ENCODE measurements at places on chromosomes 12 and 14.

GRCh38 chr12:130715998-130716968, at the start of gene RIMBP2:
Gene RIMBP2, minus strand, starts transcription at chr12:130716299. Its CDS starts 237,286 bp downstream, at chr12:130479013.
- DNase-seq = peak; percentile 52

- DNase-seq = peak; percentile 20
Observed at GRCh38 chr14:56145965-56146364, 27.8 kb downstream of the PELI2 start.

GRCh38 chr12:113067987-113068935, 11.7 kb downstream of the DTX1 start:
- no peak for DNase-seq

DNA sequence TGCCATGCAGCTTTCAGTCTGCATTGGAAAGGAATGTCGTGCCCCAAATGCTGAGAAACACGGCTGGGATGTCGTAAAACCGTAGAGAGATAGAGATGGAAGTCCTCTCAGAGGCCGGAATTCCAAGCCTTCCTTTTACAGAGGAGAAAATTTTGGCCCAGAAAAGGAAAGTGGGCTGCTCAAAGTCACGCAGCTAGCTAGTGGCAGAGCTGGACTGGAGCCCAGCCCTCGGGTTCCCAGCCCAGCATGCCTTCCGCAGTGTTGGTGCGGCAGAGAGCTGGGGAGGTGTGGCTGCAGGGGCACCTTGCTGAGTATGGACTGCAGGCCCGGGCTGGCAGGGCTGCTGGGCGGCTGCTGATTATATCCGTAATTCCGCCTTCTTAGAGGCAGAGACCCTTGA, 50.3 kb downstream of the KCNA1 start:
- no peak for DNase-seq

DNA sequence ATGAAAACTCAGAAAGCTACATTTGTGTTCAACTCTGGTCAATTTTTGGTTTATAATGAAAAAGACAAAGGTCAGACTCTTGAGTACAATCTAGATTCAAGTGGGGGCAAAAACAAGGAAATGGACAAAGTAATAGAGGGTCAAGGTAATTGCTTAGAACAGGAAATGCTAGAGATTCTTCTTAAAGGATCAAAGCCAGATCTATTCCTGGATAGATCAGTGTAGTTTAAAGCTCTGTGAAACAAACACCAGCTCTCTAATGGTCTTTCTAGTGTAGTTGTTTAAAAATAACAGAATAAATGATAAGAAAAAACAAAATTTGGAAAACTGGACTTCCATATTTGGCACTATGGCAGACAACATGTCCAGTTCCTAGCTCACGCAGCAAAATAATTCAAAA, 70.7 kb upstream of the SLC8A3 start:
- no peak for DNase-seq

DNA sequence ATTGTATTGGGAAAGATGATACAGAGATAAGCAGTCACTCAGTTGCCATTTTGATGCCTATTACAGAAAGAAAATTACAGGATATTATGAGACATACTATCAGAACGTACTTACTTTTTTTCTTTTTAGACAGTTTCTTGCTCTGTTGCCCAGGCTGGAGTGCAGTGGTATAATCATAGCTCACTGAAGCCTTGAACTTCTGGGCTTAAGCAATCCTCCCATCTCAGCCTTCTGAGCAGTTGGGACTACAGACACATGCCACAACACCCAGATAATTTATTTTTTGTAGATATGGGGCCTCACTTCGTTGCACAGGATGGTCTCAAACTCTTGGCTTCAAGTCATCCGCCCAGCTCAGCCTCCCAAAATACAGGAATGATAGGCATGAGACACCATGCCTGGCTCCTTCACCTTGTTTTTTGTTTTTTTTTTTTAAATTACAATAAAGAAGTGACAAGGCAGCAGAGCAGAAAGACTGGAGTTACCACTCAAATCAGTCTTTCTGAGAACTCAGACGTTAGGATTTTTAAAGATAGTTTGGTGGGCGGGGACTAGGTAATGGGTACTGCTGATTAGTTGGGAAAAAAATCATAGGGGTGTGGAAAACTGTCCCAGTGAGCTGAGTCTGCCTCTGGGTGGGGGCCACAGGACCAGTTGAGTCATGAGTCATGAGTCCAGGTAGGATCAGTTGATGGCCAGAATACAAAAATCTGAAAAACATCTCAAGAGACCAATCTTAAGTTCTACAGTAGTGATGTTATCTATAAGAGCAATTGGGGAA, 11.5 kb upstream of the CPM start:
- no peak for DNase-seq

DNA sequence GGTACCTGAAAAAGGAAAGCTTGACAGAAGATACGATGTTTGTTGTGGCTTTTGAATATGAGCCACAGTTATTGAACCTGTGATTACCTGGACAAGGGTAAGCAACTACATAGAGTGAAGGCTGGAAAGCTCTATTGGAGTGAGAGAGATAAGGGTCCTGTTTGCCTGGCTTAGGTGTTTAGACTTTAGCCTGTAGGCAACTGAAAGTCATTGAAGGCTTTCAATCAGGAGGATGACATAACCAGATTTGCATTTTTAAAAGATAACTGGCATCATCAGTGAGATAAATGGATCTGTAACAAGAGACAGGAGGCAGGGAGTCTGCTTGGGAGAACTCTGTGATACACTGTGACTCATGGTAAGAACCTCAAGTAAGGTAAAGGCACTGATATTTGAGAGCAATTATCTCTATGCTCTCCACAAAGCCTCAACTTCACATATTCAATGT, 128.9 kb upstream of the SOX5 start:
- DNase-seq = no peak

DNA sequence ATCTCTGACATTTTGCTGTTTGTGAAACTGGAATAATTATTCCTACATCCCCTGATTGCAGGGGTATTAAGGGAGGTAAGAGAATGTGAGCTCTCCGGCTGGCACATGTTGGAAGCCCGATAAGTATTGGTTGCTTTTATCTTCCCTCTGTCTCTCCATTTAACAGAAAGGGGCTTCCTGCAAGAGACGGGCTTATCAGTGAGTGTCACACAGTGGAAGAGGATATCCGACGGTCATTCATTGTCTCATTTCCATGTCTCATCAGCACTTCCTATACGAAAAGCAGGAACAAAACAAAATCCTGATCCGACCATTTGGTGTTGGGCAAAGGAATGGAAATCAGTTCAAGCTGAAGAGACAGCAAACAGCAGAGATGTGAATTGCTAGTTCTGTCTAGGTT, 10.7 kb downstream of the DYRK4 start:
- DNase-seq = no peak

GRCh38 chr14:72849222-72849621, 44.7 kb downstream of the DPF3 start:
- DNase-seq = no peak

DNA sequence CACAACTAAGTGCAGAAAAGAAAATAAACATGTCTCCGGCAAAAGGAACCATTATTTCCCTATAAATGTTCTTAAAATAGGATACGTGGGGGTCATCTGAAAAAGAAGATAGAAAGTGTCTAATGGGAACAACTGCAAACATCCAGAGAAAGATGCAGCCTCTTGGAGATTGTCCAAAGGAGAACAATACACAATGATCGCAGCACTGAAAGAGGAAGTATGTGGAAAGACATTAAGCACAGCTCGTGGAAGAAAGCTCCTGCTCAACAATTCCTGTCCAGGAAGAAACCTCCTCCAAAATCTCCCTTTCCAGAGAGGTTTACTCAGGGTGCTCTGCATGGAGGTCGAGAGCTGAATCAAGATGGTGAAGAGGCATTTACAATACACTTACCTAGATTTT, 2.5 kb upstream of the LALBA start:
- DNase-seq = no peak

- no peak for DNase-seq
Observed at GRCh38 chr12:50032854-50033581, 7.7 kb upstream of the RACGAP1 start.

GRCh38 chr12:78229591-78230101, 399.0 kb downstream of the NAV3 start:
- peak; percentile 18 for DNase-seq

DNA sequence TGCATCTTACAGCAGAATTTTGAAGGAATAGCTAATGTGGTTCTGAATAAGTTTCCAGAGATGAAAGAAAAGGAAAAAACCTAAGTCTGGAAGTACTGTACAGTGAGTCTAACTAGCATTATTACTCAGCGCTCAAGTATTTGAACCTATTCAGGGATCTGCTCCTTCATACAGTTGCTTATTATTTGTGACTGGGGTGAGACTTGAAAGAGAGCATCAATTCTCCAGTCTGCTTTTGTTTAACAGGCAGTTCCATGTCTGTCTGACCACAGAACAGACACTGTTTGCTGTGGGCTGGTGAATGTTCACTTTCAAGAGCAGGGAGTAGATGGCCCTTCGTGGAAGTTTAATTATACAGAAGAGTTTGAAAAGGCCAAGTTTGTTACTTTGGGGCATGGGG, 9.3 kb downstream of the ETV6 start:
- no peak for DNase-seq

GRCh38 chr12:47028981-47029708, 50.3 kb upstream of the PCED1B start:
- no peak for DNase-seq

DNA sequence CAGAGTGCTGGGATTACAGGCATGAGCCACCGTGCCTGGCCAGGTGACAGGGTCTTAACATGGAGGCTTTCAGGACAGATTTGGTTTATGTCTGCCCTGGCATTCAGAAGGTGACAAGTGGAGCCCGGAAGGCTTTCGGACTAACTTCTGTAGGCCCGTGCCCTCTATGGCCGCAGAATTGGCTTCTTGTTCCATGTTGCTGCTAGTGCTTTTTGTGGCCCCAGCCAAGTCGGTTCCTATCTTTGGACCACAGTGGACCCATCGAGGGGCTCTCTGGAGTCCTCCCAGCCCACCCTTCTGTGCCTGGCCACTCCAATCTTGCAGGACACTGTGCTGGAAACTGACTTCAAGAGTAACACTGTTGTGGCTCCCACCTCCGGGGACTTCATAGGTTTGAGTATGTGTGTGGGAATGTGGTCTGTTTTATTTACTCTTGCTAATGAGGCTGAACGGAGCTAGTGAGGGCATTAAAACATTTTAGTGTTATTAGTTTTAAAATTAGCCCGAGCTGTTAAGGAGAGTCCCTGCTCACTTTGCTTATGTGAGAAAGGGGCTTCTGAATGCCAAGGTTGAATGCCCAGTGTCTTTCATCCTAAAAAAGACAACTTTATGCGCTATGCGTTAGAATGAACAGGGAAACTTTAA, 245.9 kb downstream of the CACNA1C start:
- no peak for DNase-seq

DNA sequence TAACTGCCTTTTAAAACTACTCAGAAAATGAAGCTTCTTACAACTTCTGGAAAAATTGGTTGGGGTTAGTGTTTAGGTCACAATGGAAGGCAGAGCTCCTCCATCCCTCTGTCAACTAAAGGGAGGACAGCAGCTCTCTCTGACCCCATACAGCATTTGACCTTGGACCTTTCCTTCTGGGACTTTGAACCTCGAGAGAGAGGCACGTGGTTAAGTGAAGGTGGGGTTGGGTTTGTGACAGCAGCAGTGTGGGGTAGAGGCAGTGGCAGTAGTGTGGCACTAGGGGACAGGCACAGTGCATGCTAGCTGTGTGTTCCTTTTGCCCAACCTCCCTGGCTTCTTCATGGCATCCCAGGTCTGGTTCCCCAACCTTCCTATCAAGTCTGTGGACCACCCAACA, 9.4 kb upstream of the C12orf75 start:
- no peak for DNase-seq

- no peak for DNase-seq
Observed at GRCh38 chr12:26636710-26637328, 196.2 kb downstream of the ITPR2 start.

DNA sequence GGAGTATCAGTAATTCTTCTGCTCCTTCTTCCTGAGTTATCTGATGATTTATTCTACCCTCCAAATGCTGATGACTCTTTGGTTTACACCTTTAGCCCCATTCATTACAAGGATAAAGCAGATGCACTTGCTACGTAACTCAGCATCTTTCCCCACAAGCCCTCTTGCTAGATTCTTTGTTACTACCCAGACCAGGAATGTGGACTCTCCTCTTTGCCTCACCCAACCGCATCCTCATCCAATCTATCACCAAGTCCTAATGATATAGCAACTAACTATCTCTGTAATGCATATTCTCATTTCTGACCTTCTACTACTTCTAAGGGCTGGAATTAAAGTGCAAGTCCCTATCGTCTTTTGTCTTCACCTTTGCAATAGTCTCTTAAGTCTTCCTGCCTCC, 9.2 kb downstream of the KRT1 start:
- DNase-seq = no peak

- DNase-seq = no peak
Observed at GRCh38 chr14:58626431-58626831, 11.3 kb upstream of the DACT1 start.

- no peak for DNase-seq
Observed at GRCh38 chr12:78406828-78407227, 457.7 kb upstream of the SYT1 start.

- no peak for DNase-seq
Observed at GRCh38 chr12:45077251-45077650, 26.4 kb upstream of the DBX2 start.
